GM23248 (cell line): ENCODE measurements at places on chromosomes 4 and X. TPM values are rescaled to one million over a fixed set of nuclear protein-coding genes. Genes with fewer than 3 reads are reported as not detected.

SGMS2 gene
- total RNA-seq = 116 and 165 TPM in 2 replicates

USP26 gene
- total RNA-seq = not detected in 2 replicates

RADX gene
- 1.3 and 2.1 TPM in 2 replicates for total RNA-seq

PJA1 gene
- 25.2 and 26.6 TPM in 2 replicates for total RNA-seq

MAGEC3 gene
- not detected in 2 replicates for total RNA-seq

CRMP1 gene
- not detected in 2 replicates for total RNA-seq

CT45A3 gene
- not detected in 2 replicates for total RNA-seq

DCAF12L1 gene
- not detected in 2 replicates for total RNA-seq

AKAP14 gene
- not detected in 2 replicates for total RNA-seq

PAGE4 gene
- total RNA-seq = not detected in 2 replicates

ETNPPL gene
- total RNA-seq = not detected in 2 replicates

YIPF7 gene
- total RNA-seq = not detected in 2 replicates

CXorf49 gene
- total RNA-seq = not detected in 2 replicates

F8A2 gene
- total RNA-seq = not detected in 2 replicates

BTK gene
- total RNA-seq = not detected in 2 replicates

GNRHR gene
- total RNA-seq = not detected in 2 replicates

TEC gene
- not detected in 2 replicates for total RNA-seq

NAA10 gene
- total RNA-seq = 105 and 154 TPM in 2 replicates

SSX2 gene
- not detected in 2 replicates for total RNA-seq

NRK gene
- not detected in 2 replicates for total RNA-seq

DOK7 gene
- total RNA-seq = not detected in 2 replicates

PDZD4 gene
- total RNA-seq = 1.5 TPM in 1 of 2 replicates, not detected in the other

ANAPC4 gene
- 19.7 and 20.0 TPM in 2 replicates for total RNA-seq

TEX13D gene
- total RNA-seq = not detected in 2 replicates

AMER1 gene
- total RNA-seq = 1.9 and 2.3 TPM in 2 replicates

ODAPH gene
- not detected in 2 replicates for total RNA-seq

ENPEP gene
- 0.11 TPM in 1 of 2 replicates, not detected in the other for total RNA-seq

PDE6B gene
- total RNA-seq = 0.11 and 0.13 TPM in 2 replicates

CCKAR gene
- not detected in 2 replicates for total RNA-seq

RPA4 gene
- 0.65 TPM in 1 of 2 replicates, not detected in the other for total RNA-seq

TMEM156 gene
- not detected in 2 replicates for total RNA-seq

JAKMIP1 gene
- not detected in 2 replicates for total RNA-seq

RAB39B gene
- 2.0 and 3.1 TPM in 2 replicates for total RNA-seq

APLN gene
- total RNA-seq = 0.43 and 1.1 TPM in 2 replicates

TBX22 gene
- total RNA-seq = not detected in 2 replicates

SMPX gene
- total RNA-seq = not detected in 2 replicates

PROM1 gene
- not detected in 2 replicates for total RNA-seq

OPRPN gene
- not detected in 2 replicates for total RNA-seq

GLRB gene
- total RNA-seq = 11.3 and 12.3 TPM in 2 replicates

UCHL1 gene
- total RNA-seq = 443 and 525 TPM in 2 replicates

GAGE1 gene
- not detected in 2 replicates for total RNA-seq

PHOX2B gene
- not detected in 2 replicates for total RNA-seq

MGAT4D gene
- not detected in 2 replicates for total RNA-seq

WNK3 gene
- total RNA-seq = 0.43 and 0.63 TPM in 2 replicates

ADH1A gene
- total RNA-seq = not detected in 2 replicates

GLUD2 gene
- 0.97 and 1.6 TPM in 2 replicates for total RNA-seq

PDLIM3 gene
- total RNA-seq = 0.25 TPM in 1 of 2 replicates, not detected in the other

ZNF81 gene
- 2.1 and 3.5 TPM in 2 replicates for total RNA-seq

PPP2R2C gene
- not detected in 2 replicates for total RNA-seq

GRSF1 gene
- total RNA-seq = 118 and 147 TPM in 2 replicates

CXCL1 gene
- total RNA-seq = 12.9 and 14.8 TPM in 2 replicates

TRIM2 gene
- total RNA-seq = 26.4 and 32.4 TPM in 2 replicates

AMBN gene
- total RNA-seq = not detected in 2 replicates

HTN1 gene
- total RNA-seq = not detected in 2 replicates
